ENCODE measurements at places on chromosomes 1 and 21.

DNA sequence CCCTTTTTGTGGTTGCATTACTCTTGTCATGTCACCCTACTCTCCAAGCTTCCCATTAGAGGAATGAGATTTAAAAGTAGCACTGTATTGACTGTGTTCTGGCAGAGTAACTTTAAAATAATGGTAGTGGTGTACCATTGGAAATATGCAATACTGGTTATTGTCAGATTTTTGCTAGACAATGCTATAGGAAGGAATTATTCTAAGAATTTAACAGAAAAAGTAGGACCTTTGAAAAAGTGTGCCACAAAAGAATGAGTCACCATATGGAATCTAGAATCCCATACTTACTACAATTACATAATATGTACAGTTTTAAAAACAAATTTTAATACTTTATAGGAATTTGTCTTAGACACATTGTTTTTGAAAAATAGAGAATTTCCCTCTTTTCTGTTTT lies 13.8 kb downstream of the MIER1 start:
- no peak for DNase-seq

DNA sequence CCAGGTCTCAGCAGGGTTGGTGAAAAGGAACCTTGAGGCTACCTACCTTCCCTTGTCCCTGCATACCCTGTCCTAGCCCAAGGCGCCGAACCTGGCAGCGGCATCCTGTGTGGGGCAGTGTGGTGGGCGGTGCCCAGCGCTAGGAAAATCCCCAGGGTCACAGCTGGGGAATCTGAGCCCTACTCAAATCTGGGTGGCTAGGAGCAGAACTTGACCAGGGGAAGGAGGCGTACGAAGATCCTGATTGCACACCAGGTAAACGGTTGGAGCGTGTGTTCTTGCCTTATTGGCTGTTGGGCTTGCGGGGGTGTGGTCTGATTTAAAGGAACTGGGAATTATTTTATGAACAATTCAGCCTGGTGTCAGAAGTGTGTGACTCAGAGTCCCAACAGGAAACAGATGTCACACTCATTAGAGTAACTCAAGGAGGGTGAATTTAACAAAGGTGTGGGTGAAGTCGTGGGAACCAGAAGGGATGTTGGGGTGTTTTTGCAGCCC lies 118.6 kb downstream of the LRIG2 start:
- DNase-seq = no peak

DNA sequence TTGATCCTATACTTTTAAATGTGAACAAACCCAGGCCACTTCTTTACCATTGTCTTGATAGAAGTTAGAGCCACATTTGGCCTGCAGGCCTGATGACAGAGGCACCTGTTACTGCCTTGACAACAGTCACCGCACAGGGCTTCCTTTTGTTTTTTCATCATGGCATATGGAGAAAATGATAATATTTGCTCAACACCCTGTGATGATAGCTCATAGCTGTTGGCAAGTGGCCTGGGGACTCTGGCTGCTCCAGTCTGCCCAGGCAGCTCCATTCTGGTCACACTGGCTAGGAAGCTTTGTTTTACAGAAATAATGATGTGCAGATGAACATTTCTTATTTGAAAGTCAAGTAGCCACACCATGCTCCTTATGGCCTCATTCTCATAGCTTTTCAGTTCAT lies 89.6 kb upstream of the GPR88 start:
- no peak for DNase-seq

GRCh38 chr1:45629035-45629434 lies 5.2 kb upstream of the CCDC17 start:
- DNase-seq = no peak

DNA sequence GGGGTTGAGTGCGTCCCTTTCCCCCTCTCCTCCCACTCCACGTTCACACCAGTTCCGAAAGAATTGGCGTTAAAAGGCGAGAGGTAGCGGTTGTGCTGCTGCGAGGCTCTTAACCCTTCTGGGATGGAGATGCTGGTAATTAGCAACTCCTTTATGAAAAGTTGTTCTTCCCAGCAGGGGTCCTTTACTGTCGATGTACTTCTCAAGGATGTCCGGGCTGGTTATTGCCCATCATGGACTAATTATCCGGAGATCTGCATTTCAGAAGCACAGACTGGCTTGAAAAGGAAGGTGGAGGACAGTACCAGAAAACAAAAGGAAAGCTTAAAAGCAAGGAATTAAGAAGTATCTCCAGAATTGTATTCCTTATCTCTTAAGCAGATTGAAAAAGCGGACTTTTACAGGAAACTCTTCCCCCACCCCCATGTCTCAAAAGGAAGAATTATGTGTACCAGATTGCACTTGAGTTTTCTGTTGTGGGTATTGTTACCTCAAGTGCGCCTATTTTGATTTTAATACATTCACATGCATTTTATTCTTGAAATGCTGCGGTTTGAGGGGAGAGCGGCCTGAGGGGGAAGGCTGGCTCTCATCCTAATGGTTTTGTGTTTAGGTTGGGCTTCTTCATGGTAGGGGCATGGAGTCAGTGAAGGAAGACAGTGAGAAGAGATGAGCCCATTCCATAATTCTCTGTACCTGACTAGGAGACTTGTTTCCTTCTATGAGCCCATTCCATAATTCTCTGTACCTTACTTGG lies 1.5 kb downstream of the AK4 start:
- DNase-seq = no peak

DNA sequence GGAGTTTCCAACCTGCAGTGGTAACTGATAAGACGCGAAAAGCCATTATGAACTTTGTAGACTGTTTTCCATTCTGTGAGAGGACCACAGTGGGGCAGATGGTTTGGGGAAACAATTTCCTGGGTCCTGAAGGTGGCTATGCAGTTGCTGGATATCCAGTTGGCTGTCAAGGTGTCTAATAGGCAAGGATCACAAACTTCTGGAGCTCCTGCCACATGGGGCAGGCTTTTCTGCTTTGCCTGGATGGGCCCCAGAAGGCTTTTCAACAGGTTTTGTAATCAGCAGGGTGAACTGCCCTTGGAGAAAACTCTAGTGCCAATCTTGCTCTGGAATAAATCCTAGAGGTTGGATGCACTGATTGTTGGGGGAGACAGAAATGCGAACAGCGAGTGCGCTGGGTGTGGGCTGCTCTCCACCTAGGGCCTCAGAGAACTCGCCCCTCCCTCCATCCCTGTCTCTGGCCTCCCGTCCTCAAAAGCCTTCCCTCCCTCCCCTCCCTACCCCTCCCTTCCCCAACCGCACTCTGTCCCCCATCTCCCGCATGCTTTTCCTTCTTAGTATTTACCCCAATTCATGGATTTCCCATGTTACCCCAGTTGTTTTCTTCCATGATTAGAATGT lies 210.3 kb upstream of the USP24 start:
- DNase-seq = no peak

DNA sequence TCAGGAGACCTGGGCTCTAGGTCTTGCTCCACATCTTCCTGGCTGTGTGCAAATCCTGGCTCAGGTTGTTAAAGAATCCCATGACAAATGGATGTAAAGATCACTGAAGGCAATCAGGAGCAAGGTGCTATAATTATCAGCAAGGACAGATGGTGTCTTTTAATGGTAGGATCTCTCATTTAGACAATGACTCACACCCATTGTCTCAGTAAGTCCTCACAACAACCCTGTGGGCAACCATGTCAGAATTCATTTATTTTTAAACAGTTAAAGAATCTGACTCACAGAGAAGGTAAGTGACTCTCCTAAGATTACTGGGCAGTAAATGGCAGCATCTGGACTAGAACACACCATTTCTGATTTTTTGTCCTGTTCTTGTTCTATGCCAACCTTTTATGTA lies 32.8 kb downstream of the RNASEL start:
- no peak for DNase-seq

GRCh38 chr1:115746021-115746690 lies 22.4 kb downstream of the CASQ2 start:
- no peak for DNase-seq

DNA sequence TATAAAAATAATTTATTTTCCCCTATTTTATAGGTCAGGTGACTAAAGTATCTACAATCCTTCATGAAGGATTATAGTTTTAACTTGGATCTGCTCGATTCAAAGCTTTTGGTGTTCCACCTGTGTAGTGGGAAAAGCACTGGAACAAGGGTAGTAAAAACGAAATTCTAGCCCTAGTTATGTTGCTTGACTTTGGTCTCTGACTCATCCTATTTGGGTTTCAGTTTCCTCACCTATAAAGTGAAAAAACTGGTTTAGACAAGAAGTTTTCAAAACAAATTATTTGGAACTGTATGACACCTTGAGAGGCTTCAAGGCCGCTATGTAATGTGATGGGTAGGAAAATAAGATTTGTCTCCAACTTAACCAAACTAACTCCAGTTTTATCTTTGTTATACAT lies 505.2 kb upstream of the ZRANB2 start:
- no peak for DNase-seq

- DNase-seq = no peak
Measured at GRCh38 chr1:7265771-7266371, 480.6 kb downstream of the CAMTA1 start.

GRCh38 chr1:205350124-205350523 lies 6.6 kb downstream of the KLHDC8A start:
- DNase-seq = no peak

- DNase-seq = no peak
Measured at GRCh38 chr1:175872588-175872987, 129.2 kb upstream of the TNR start.

DNA sequence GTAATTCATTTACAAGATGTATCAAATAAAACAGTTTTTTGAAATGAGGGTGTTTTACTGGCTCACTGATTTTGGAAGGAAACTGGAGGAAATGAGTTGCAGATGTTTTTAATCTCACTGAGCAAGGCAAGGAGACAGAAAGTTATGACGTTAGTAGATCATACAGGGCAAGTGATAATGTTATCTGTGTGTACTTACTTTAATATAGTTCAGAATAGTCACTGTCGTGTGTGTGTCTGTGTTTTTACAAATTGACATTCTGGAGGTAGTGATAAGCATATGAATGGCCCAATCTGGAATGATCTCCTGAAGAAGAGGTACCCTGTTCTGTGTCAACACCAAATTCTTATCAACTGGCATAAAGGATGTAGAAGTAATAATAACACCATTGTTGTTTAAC lies 1.9 kb upstream of the GBP4 start:
- no peak for DNase-seq

DNA sequence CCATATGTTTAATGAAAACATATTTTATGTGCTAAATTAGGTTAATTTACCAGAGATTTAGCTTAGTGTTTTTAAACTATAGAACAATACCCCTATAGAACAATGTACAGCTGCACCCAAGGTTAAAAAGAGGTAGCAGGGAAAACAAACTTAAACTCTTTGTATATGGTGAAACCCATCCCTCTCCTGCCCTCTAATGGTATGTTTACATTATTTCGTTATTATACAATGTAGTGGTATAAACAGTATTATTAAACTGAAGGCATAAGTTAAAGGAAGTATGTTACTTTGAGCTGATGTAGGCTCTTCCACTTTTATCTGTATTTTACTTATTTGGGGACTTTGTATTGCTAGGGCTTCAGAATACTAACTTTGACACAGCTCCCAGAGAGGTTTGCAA lies 16.7 kb upstream of the ZYG11A start:
- no peak for DNase-seq

DNA sequence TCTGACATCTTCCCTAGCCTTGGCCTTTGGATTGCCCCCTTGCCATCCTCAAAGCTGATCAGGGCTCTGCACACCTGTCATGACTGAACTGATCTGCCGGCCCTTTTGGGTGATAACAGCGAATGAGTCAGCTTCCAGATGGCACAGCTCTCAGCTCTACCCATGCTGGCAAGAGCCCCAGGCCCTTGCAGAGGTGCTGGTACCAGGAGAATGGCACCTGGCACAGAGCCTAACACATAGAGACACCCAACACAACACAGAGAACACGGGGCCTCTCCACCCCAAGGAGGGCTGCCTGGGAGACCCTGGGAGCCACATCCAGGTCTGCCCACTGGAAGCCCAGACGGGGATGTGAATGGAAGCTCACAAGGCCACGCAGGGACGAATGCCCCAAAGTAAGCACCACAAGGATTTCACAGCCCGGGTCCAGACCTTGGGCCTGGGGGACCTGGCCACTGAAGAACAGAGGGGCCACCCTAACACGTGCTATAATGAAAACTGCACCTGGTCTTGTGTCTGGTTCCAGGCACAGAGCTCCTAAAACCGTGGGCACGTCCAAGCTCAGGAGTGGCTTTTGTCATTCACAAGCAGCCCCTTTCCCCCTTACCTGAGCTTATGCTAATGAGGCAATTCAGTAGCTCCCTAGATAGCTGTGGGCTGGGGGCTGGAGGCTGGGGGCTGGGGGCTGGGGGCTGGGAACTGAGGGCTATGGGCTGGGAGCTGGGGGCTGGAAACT lies 160.5 kb downstream of the NPHP4 start:
- DNase-seq = no peak

- no peak for DNase-seq
Measured at GRCh38 chr1:170146720-170147263, 1.0 kb downstream of the NTMT2 start.

DNA sequence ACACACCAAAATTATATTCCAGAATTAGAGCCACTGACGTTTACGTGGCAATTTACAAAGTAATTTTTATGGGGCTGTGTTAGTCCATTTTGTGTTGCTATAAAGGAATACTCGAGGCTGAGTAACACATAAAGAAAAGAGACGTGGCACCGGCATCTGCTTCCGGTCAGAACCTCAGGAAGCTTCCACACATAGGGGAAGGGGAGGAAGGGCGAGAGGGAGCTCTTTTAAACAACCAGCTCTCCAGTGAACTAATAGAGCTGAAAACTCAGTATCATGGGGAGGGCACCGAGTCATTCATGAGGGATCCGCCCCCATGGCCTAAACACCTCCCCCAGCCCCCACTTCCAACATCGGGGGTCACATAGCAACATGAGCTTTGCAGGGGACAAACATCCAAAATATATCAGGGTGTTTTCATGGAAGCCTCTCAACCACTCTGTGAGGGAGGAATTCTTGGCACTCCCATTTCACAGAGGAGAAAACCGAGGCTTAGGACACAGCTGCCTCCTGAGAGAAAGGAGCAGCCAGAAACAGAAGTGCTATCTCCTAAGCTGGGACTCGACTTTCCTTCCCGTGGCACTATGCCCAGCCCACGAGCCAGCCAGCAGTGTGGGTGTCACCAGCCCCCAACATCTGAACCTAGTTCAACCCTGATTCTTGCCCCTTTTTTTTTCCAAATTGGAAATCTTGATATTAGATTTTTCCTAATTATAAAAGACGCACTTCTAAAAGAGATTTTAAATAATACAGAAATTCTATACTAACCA lies 29.2 kb downstream of the MIS18A start:
- DNase-seq = no peak

GRCh38 chr1:210794445-210794844 lies 339.5 kb downstream of the KCNH1 start:
- DNase-seq = no peak

DNA sequence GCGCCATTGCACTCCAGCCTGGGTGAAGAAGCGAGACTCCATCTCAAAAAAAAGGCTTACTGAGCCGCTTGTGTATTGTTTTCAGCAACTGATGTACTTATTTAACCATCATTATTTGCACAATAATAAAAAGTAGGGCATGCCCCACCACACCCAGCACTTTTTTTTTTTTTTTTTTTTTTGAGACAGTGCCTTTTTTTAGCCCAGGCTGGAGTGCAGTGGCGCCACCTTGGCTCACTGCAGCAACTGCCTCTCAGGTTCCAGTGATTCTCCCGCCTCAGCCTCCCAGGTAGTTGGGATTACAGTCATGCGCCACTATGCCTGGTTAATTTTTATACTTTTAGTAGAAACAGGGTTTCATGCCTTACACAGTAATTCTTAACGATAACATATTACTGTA lies 12.2 kb upstream of the TRNAU1AP start:
- no peak for DNase-seq

GRCh38 chr1:208332774-208333126 lies 88.6 kb upstream of the PLXNA2 start:
- no peak for DNase-seq

GRCh38 chr1:230222678-230223077 lies 155.6 kb downstream of the GALNT2 start:
- DNase-seq = no peak
